CD4-positive, alpha-beta T cell treated with Interleukin-4 for 4 hours (primary cell): ENCODE measurements at places on chromosomes 1 and 21.

- DNase-seq, result no peak
Measured at GRCh38 chr1:93769777-93770176, 88.1 kb upstream of the BCAR3 start.

- DNase-seq, result no peak
Measured at GRCh38 chr21:42692688-42693087, 39.3 kb downstream of the PDE9A start.

DNA sequence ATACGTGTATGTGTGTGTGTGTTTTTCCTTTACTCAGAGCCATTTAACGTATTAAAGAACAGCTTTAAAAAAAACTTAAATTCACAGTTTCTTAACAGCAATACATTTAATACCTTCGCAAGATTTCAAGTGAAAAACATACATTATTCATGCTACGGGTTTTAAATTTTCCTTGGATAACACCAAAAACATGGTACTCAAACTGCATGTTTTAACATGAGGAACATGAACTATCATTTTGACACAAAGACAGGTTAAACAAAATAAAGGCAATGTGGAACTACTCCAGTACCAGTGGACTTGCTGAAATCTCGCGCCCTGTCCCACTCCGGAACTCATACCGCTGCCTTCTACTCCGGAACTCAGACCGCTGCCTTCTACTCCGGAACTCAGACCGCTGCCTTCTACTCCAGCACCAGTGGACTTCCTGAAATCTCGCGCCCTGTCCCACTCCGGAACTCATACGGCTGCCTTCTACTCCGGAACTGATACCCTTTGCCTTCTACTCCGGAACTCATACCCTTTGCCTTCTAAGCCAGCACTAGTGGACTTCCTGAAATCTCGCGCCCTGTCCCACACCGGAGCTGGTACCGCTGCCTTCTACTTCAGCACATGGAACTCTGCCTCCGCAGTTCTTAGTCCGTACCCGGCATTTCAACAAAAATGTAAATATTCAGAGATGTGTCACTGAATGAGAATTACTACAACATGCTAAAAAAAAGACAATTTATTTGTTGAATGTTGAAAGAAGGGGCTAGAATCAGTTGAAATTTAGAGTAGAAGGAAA, 148.6 kb downstream of the NCAM2 start:
- DNase-seq, result no peak

DNA sequence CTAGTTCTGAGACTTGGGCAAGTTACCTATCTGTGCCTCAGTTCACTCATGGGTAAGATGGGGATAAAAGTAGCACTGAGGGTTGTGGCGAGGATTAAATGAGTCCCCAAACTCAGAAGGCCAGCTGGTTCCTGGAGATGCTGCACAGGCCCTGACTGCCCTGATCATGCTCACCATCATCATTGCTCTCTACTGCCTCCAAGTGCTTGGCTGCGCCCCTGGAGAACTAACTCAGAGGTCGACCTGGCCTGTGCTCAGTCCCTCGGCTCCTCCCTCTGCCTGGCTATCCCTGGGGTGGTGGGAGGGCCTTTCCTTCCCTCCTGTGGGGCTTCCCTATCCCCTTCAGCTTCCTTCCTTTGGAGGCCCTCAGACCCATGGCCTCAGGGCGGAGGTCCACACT, 5.6 kb downstream of the SLC5A9 start:
- DNase-seq, result no peak

- DNase-seq, result no peak
Measured at GRCh38 chr1:32128964-32129363, 21.1 kb downstream of the KPNA6 start.

GRCh38 chr1:117569856-117570255, 36.0 kb upstream of the TENT5C start:
- DNase-seq, result no peak

GRCh38 chr1:71154429-71154828, 73.6 kb upstream of the ZRANB2 start:
- no peak for DNase-seq
